KG1 (cell line): ENCODE measurements at places on chromosomes 11 and 22.

DNA sequence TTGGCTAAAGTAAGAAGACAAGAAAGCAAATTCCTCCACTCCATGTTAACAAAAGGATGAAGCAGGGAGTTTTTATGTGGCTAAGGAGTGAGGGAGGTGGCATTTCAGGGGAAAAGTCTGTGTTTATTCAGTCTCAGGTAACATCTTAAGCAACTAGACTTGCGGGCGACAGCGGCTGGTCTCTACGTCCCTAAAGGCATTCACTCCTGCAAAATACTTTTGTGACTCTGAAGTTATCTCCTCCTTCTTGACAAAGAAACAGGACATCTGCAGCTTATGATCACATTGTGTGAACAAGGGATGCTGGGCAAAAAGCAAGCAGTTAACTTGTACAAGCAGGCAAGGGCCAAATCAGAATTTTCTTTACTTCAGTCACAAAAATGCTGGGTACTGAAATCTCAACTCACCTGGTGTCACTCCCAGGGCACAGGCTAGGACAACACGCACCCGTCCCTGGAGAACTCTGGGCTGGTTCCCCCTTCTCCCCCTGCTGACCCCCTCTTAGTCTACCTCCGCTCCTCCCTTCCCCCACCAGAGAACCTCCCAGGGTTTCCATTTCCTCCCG is 38.3 kb downstream of the IGLL5 start:
- DNase-seq: no peak

DNA sequence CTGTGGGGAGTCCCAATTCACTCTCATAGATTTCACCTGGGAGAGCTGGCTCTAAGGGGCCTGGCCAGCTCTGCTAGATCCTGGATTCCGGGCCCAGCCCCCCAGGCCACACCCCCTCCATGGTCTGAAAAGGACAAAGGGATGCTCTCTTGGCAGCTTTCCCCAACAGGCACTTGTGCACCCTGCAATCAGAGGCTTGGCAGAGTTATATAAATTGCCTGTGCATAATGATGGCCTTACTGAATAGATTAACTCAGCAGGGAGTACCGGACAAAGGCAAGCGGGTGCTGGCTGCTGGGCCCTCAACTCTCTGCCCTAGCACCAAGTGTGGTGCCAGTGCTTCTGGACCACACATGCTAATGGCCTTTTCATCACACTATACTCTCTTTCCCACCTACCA is 461.6 kb downstream of the BUD13 start:
- no peak for DNase-seq

DNA sequence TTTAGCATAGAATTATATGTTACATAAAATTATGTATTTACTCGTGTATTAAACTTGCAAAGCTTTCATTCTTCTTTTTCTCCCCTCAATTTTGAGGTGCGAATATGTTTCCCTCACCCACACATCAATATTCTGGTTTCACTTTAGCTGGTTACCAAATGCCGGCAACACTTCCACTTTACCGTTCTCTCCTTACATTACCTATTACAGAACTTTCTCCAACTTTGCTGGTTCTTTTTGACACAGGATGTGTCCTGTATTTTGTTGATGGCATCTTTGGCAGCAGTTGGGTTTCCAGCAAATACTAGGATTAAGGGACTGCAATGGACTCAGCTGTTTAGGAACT is 84.9 kb downstream of the PRR5L start:
- no peak for DNase-seq

DNA sequence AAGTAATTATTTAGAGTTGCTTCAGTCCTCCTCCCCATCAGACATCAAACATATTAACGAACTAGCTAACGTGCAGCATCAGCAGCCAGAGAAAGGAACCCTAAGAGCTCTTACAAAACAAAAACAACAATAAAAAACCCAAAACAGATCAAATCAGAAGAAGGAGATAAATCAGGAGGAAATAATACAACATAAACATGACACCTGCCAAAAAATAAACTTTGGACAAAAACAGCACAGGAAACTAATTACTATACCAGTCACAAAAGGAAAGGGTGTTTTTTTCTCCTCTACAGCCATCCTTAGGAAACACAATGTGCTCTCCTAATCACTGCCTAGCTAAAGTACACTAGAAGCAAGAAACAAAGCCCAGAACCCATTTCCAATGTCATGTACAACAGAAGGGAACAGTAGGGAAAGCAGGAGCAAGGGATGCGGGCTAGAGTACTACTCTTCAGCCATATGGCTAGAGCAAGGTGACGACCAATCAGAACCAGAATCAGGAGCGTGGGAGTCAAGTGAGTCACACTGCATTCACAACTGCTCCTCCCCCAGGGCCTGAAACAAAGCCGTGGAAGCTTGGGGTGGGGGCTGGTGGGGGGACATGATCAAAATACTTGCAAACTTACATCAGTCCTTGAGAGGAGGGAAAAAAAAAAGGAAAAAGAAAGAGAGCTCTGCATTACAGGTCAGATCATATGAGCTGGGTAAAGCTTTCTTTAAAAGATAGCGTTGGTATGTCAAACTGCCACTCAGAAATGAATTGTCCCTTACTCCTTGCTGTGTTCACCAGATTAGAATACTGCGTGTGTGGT is 60.4 kb downstream of the LARGE2 start:
- DNase-seq: no peak

GRCh38 chr11:125494974-125495725 is 915 bp downstream of the FEZ1 start:
- DNase-seq: no peak

DNA sequence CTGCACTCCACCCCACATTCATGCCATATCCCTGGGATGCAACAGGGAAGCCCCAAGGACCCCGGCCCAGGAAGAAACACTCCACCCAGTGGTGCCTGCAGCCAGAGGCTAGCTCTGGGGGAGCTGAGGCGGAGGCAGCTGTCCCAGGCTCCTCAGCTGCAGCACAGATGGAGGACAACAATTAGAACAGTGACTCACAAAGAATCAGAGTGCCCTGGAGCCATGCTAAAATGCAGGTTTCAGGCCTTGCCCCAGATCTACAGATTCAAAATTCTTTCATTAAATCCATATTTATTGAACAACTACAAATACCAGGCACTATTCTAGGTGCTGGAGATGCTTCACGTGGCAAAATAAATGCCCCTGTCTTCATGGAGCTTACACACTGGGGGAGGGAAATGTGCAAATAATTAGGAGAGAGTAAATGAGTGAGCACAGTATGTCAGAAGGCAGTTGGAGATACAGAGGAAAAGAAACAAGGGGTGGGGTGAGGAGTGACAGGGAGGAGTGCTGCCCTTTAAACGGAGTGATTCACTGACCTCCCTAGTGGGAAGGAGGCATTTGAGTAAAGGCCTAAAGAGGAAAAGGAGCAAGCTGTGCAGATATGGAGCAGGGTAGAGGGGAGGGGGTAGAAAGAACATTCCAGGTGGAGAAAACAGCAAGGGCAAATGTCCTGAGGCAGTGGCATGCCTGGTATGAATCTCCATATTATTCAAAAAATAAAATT is 73.3 kb upstream of the CSNK2A3 start:
- DNase-seq: no peak

GRCh38 chr11:13215149-13215548 is 62.4 kb upstream of the BMAL1 start:
- DNase-seq: no peak

- DNase-seq: no peak
Observed at GRCh38 chr22:37362621-37363020, 64.7 kb downstream of the ELFN2 start.

DNA sequence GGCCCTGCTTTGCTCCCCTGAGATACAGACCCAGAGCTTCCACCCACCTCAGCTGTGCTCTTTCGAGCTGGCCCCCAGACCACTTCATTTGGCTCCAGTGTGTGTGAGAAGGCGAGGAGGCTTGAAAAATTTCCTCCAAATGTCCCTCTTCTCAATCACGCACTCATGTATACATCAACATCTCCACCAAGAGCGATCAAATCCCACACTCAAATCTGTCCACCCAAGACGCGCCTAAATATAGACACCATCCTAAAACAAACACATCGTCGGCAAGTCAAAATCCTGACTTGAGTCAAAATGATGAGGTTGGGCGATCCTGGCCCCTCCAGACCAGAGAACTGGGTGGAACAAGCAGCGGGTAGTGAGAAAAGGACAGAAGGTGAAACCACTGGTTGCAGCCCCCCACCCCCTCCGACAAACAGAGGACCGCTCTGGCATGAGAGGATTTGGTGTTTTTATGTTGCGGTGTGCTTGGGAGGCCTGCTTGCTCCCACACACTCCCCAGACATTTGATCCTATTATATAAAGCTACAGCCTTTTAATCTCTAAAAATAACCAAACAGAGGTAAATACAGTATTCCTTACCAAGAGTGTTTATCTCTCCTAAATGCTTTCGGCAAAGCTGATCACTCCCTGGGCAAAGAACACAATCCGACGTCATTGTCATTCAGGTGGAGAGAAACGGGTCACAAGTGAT is 10.2 kb downstream of the MN1 start:
- no peak for DNase-seq

DNA sequence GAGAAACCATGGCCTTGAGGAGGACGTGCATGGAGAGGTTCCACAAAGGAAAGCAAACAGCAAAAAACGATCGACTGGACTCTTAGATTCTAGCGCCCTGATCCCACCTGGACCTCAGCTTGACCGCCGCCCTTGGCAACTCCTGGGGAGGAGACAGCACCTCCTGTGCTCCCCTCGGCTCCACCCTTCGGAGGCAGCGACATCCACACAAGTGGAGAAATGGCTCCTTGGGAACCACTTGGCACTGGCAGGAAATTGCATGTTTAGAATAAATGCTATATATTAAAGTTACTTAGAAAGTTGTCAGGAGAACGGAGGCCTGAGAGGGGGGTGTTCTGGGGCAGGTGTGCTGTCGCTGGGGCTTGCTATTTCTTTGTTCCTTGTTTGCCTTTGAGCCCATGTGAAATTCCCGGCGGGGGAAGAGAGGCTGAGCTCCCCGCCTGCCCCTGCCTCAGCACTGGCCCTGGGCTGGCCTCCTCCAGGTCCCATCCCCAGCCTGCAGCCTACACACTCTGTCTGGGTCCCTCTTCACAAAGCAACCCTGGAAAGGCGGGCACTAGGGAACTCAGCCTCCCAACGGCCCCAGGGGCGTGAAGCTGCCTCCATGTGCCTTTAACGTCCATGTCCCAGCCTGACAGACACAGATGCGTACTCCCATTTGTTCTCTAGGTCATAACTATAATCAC is 395.3 kb downstream of the BRD1 start:
- DNase-seq: no peak

- DNase-seq: no peak
Observed at GRCh38 chr22:27851974-27852746, 50.6 kb upstream of the MN1 start.

DNA sequence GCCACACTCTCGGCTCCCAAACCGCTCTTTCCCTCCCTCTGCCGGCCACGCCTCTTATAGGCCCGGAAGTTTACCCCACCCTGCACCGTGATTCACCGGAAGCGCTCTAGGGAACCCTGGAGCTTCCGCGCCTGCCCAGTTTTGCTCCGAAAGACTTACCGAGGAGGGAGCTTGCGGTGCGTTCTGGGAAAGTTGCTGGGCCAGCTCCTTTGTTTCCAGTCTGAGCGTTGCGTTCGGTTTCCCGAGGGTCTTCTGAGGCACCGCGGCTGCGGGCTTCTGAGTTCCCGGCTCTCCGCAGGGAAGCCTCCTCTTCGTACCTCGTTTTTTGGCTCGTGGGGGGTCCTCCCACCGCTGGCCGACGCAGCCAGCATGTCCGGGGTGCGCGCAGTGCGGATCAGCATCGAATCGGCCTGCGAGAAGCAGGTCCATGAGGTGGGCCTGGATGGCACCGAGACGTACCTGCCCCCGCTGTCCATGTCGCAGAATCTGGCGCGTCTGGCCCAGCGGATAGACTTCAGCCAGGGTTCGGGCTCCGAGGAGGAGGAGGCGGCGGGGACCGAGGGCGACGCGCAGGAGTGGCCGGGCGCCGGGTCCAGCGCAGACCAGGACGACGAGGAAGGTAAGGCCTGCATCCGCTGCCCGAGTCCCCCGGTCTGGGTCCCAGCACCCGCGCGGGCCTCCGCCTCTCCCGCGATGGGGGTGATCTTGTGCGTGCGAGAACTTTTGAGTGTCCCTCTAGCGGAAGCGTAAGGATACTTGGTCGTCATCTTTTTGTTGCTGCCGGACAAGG is at the start of gene MED17:
MED17 (plus strand) TSS at position 138 of the 790 bp plus-strand sequence; CDS start at position 370, 232 bp downstream.
- peak; percentile 97 for DNase-seq

- DNase-seq: no peak
Observed at GRCh38 chr22:23891726-23892125, 2.5 kb upstream of the MIF start.

- no peak for DNase-seq
Observed at GRCh38 chr22:41947424-41948080, 600 bp upstream of the CENPM start.

DNA sequence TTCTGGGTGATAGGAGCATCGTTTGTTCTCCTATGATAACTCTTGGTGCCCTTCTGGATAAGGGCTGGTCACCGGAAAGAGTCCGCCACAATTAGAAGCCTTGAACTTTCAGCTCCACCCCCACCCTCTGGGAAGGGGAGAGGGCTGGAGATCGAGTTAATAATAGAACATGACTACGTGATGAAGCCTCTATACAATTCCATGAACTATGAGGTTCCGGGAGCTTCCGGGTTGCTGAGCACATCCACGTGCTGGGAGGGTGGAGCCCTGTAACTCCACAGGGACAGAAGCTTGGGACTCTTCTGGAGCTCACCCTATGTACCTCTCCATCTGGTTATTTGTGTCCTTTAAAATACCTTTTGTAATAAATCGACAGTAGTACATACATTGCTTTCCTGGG is 40.3 kb downstream of the ARHGAP42 start:
- DNase-seq: no peak

DNA sequence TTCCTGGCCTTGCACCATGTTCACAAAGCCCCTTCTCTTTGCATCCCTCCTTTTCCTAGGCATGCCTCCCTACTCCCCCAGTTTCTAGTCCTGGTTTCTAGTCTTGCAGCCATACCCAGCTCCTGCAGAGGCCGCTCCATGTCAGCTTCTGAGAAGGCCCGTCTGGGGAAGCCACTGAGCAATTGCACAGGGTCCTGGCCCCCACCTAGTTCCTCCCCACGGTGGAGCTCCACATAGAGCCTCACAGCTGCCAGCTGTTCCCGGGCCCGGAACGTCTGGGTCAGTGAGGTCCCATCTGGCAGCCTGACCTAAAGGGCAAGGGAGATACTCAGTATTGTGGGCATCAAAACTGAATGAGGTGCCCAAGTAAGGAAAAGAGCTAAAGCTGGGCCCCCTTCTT is 2.2 kb downstream of the UBXN1 start:
- DNase-seq: no peak

GRCh38 chr11:123364080-123364479 is 66.0 kb upstream of the GRAMD1B start:
- DNase-seq: no peak
